ENCODE measurements at places on chromosomes 12 and 14. TPM values are rescaled to one million over a fixed set of nuclear protein-coding genes. Genes with fewer than 3 reads are reported as not detected.

Gene GPRC5D
- total RNA-seq: not detected

Gene SRGAP1
- 76.8 TPM for total RNA-seq

Gene BEST3
- total RNA-seq: 0.87 TPM

Gene CCNT1
- 36.4 TPM for total RNA-seq

Gene FOXN4
- total RNA-seq: not detected

Gene GLS2
- total RNA-seq: 1.6 TPM

Gene SLC39A2
- total RNA-seq: not detected

Gene ANO4
- 2.1 TPM for total RNA-seq

Gene ADAM21
- total RNA-seq: 1.7 TPM

Gene KCNA5
- total RNA-seq: not detected
